ENCODE measurements at places on chromosomes 4 and X.

DNA sequence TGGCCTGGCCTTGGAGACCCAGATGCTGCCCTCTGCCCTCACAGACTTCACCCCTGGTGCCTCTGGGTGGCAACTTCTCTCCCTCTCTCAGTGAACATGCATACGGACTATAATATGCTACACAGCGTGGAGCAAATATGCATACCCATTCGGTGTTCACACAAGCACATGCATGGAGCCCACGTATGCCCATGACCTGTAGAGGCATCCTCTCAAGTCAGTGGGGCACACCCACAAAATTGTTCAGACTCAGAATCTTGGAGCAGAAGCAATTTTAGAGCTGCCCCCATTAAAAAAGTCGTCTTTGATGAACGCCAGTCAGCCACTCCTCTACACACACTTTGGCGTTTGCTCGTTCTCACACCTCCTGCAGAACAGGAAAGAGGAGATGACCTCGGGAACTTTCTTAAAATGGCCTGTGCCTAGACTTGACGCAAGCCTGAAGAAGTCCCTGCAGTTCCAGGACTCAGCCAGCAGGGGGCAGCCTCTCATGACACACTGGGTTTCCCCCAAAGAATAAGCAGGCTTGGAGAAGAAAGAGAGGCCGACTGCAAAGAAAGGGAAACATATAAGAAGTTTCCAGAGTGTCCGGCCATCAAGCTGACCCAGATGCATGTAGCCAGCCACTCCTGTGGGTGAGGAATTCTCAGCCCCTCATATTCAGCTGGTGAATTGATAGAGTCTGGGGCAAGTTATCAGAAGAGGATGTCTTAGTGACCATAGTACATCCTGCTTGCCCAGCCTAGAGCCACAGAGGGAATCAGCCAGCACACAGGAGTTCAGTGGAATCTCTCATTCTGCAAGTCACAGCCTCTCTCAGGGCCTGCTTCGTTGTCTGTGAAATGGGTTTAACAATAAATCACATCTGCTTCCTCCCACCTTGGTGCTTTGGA is 17.3 kb downstream of the APLN start:
- peak; percentile 5 for DNase-seq

DNA sequence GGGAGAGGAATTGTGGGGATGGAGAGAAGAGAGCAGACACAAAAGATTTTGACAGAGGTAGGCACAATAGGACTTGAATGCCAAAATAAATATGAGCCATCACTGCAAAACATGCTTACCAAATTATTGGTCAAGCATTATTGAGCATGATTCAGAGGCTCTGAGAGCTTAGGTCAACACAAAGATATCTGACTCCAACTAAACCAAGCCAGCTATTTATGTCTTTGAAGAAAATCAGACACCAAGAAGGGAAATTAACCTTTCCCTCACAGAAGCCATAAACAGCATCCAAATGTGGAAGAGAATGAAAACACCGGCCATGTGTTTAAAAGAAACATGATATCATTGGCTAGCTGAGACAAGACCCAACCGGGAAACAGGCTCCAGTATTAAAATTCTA is 323.2 kb downstream of the RAB28 start:
- peak; percentile 5 for DNase-seq

- DNase-seq: no peak
Observed at GRCh38 chr4:138085736-138086305, 156.3 kb downstream of the SLC7A11 start.

- DNase-seq: no peak
Observed at GRCh38 chrX:26203561-26203960, 11.3 kb downstream of the MAGEB6 start.

Data from SHP77 (cell line).